Epithelial cell of proximal tubule (primary cell): ENCODE measurements at places on chromosomes 12 and 14.

GRCh38 chr14:80356413-80356812 lies 145.1 kb upstream of the DIO2 start:
- DNase-seq: no peak

DNA sequence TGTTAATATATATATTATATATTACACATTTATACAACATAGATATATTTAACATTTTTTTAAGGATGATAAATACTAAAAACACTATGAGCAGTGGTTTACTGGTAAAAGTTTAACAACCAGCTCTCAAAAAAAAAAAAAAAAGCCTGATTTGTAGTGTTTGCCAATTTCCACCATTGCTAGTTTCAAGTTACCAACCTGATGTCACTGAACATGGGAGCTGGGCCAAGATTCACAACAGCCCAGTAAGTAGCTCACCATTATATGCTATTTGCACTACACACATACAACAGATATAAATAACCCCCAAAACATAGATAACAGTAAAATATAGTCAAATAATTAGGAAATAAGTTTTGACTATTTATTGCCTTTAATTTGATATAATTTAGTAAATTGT lies 28.9 kb upstream of the TMX1 start:
- DNase-seq: no peak

- DNase-seq: no peak
Observed at GRCh38 chr12:109831365-109831764, 1.8 kb downstream of the TRPV4 start.

DNA sequence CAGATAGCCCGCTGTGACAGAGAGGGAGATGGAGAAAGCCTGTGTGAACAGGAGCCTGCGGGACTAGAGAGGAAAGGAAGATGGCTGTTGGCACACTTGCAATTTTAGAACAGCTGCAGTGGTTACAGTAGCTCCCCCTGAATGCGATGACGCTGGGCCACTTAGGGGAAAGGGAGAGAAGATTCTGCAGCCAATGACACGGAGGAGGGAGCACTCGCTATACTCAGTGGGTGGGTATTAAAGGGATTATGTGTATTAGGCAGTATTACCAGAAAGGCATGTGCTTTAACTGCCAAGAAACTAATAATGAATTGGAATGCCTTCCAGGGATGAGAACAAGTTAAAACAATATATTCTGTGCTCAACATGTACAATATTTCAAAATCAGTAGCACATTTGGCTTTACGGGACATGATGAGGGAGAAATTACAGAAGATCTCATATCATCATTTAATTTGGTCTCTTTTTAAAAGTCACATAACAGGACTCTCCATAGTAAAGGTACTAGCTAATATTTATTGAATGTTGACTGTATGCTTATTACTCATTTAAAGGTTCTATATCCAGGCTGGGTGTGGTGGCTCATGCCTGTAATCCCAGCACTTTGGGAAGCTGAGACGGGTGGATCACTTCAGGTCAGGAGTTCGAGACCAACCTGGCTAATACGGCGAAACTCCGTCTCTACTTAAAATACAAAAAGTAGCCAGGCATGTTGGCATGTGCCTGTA lies 35.9 kb upstream of the FOS start:
- no peak for DNase-seq

DNA sequence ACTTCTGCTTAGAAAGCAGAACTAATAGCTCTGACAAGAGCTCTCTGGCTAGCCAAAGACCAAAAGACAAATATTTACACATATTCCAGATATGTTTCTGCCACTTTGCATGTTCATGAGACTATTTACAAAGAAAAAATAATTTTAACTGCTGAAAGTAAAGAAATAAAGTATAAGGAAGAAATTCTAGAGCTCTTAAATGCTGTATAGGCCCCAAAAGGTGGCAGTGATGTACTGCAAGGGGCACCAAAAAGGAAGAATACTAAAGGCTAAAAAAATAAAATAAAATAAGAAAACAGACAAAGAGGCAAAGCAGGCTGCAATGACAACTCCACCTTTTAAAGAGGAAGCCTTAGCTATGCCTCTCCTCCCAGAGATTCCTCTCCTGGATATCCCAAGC lies 23.0 kb downstream of the KLRK1 start:
- DNase-seq: no peak

GRCh38 chr14:52329678-52330369 lies 15.7 kb downstream of the PTGER2 start:
- DNase-seq: no peak

- DNase-seq: no peak
Observed at GRCh38 chr14:61811882-61812346, 49.7 kb downstream of the SNAPC1 start.

GRCh38 chr12:104761091-104761490 lies 197.0 kb downstream of the SLC41A2 start:
- DNase-seq: no peak

- DNase-seq: no peak
Observed at GRCh38 chr14:26403760-26404159, 194.1 kb downstream of the NOVA1 start.
